Activated naive CD8-positive, alpha-beta T cell treated with anti-CD3 and anti-CD28 coated beads, Interleukin-2, amount 10 ng/mL, durations not matched to agents 7 days and 5 days (primary cell): ENCODE measurements at places on chromosomes 12 and 14.

DNA sequence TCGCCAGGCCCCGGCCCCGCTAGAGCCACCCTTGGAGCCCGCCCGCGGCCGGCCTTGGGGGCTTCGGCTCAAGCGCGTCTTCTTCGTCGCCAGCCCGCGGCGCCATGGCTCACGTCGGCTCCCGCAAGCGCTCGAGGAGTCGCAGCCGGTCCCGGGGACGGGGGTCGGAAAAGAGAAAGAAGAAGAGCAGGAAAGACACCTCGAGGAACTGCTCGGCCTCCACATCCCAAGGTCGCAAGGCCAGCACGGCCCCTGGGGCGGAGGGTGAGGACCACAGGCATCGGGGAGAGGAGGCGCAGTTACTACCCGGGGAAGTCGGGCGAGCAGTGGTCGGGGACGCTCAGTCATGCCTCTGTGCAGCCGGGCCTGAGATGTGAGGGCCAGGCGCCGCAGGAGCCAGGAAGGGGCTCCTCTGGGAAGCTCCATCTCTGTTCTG lies 573 bp downstream of the ARL6IP4 start:
- H3K4me3 ChIP-seq = peak overlapping the region; percentile 93
- H3K27ac ChIP-seq = peak overlapping the region; percentile 84
- DNase-seq = no peak
- H3K36me3 ChIP-seq = peaks cover 7% of the 10 kb centered on the region

- peaks cover 62% of the 10 kb centered on the region for H3K27me3 ChIP-seq
- no peaks in the 10 kb centered on the region for H3K36me3 ChIP-seq
- H3K27ac ChIP-seq = no peak overlapping the region
Observed at GRCh38 chr12:99983456-99984258, 1.1 kb downstream of the ANKS1B start.

DNA sequence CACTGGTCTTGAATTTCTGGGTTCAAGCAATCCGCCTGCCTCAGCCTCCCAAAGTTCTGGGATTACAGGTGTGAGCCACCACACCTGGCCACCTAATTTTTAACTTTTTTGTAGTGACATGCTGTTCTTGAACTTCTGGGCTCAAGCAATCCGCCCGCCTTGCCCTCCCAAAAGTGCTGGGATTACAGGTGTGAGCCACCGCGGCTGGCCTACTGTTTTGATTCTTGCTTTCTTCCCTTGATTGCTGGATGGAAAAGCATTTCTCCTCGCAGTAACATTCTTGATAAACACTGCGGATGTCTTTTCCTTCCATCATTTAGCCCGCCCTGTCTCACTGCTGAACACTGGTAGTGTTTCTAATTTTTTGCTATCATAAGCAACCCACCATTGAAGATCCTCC lies 72.9 kb downstream of the RBM19 start:
- H3K36me3 ChIP-seq = peaks cover 2% of the 10 kb centered on the region
- H3K4me3 ChIP-seq = no peak overlapping the region
- H3K27me3 ChIP-seq = no peaks in the 10 kb centered on the region
- no peak overlapping the region for H3K27ac ChIP-seq

GRCh38 chr14:99871771-99872170 lies 78.6 kb downstream of the EML1 start:
- no peaks in the 10 kb centered on the region for H3K4me1 ChIP-seq
- no peak overlapping the region for H3K4me3 ChIP-seq
- peaks cover 39% of the 10 kb centered on the region for H3K27me3 ChIP-seq

DNA sequence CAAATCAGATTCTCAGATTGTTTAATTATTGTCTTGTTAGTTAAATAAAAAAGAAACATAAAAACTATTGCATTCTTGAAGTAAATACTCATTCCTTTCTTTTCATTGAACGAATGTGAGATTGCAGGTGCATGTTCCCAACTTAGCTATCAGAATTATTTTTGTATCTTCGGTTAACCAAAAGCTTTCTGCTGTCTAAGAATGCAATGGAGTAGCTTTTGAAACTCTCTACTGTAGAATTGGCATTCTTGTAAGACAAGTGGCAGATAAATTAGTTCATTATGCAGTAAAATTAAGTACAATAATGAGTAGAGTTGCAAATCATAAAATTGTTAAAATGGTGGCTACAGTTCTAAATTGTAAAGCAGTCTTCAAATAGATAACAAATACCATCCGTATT lies 298.1 kb downstream of the ACSS3 start:
- H3K27me3 ChIP-seq = no peaks in the 10 kb centered on the region
- no peak for DNase-seq
- no peaks in the 10 kb centered on the region for H3K36me3 ChIP-seq
- H3K4me3 ChIP-seq = no peak overlapping the region
- H3K27ac ChIP-seq = no peak overlapping the region
- no peaks in the 10 kb centered on the region for H3K4me1 ChIP-seq

- peaks cover 35% of the 10 kb centered on the region for H3K36me3 ChIP-seq
- H3K4me3 ChIP-seq = no peak overlapping the region
- no peak overlapping the region for H3K27ac ChIP-seq
Observed at GRCh38 chr14:65531148-65531547, 118.6 kb downstream of the FUT8 start.

GRCh38 chr12:54358191-54358944 lies 5.9 kb downstream of the GPR84 start:
- no peaks in the 10 kb centered on the region for H3K36me3 ChIP-seq
- no peak overlapping the region for H3K4me3 ChIP-seq
- no peak overlapping the region for H3K27ac ChIP-seq

DNA sequence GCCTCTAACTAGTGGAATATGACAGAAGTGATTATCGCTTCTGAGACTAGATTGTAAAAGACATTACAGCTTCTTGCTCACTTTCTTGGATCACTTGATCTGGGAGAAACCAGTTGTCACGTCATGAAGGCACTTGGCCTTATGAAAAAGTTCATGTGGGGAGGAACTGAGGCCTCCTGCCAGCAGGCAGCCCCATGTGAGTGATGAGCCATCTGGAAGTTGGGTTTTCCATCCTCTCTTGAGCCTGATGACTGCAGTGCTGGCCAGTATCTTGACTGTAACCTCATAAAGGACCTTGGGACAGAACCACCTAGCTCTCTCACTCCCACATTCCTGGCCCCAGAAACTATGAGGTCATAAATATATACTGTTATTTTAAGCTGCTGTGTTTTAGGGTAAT lies 28.0 kb downstream of the TTLL5 start:
- no peaks in the 10 kb centered on the region for H3K27me3 ChIP-seq
- H3K36me3 ChIP-seq = peaks cover 30% of the 10 kb centered on the region
- no peaks in the 10 kb centered on the region for H3K4me1 ChIP-seq
- no peak overlapping the region for H3K4me3 ChIP-seq

DNA sequence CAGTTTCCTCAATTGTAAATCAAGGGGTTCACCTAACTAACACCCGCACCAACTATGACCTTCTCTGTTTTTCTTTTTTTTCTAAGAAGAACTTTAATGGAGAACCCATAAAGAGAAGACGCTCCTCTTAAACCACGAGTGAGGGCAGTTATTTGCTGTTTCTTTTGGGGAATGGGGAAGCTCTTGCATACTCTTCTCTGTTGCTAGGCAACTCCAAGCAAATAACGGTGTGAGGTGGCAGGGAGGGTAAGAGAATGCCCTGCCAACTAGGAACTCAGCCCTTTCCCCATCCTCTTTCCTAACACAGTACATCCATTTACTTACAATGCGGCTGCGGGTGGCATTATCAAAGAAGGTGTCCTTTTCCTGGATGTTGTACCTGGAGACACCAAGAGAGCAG lies 114.9 kb downstream of the ANO2 start:
- H3K27ac ChIP-seq = no peak overlapping the region
- peaks cover 4% of the 10 kb centered on the region for H3K27me3 ChIP-seq
- no peak overlapping the region for H3K4me3 ChIP-seq
- no peaks in the 10 kb centered on the region for H3K36me3 ChIP-seq
- no peak for DNase-seq

GRCh38 chr12:110858848-110859247 lies 12.1 kb downstream of the CCDC63 start:
- no peak overlapping the region for H3K4me3 ChIP-seq
- DNase-seq = no peak
- H3K27me3 ChIP-seq = no peaks in the 10 kb centered on the region

DNA sequence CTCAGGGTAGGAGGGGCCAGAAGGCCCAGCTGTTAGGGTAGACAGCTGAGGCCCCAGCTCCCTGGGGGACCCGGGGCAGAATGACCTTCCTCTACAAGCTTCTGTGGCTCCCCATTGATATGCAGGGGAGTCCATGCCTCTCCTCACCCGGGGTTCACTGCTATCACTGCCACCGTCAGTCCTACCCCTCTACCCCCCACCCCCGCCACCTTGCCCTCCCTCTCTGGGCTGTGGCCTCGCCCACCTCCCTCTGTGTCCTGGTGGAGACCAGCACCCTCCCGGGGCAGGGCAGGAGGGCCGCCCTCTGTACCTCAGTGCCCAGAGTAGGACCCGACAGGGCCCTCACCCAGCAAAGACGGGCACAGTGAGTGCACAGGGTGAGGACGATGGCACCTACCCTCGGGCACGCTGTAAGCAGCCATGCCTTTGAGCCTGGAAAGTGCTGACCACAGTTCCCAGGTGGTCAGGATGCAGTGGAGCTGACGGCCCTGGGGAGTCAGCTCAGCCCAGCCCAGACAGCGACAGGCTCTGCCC lies 88.4 kb upstream of the SFSWAP start:
- H3K36me3 ChIP-seq = no peaks in the 10 kb centered on the region
- H3K27me3 ChIP-seq = no peaks in the 10 kb centered on the region
- DNase-seq = no peak
- H3K27ac ChIP-seq = no peak overlapping the region

GRCh38 chr12:26633591-26634210 lies 199.3 kb downstream of the ITPR2 start:
- H3K4me1 ChIP-seq = peaks cover 7% of the 10 kb centered on the region
- H3K27ac ChIP-seq = no peak overlapping the region
- no peak for DNase-seq
- peaks cover 2% of the 10 kb centered on the region for H3K36me3 ChIP-seq
- no peak overlapping the region for H3K4me3 ChIP-seq

GRCh38 chr14:102087762-102088011 lies 843 bp upstream of the HSP90AA1 start:
- H3K27me3 ChIP-seq = no peaks in the 10 kb centered on the region
- H3K4me3 ChIP-seq = peak overlapping the region; percentile 94
- H3K4me1 ChIP-seq = peaks cover 54% of the 10 kb centered on the region
- peak overlapping the region; percentile 97 for H3K27ac ChIP-seq

GRCh38 chr12:63930971-63931370 lies 86.5 kb downstream of the SRGAP1 start:
- no peak for DNase-seq
- peaks cover 4% of the 10 kb centered on the region for H3K27me3 ChIP-seq
- no peak overlapping the region for H3K4me3 ChIP-seq
- no peak overlapping the region for H3K27ac ChIP-seq
- H3K4me1 ChIP-seq = no peaks in the 10 kb centered on the region

- H3K4me3 ChIP-seq = peak overlapping the region; percentile 90
- DNase-seq = no peak
- H3K4me1 ChIP-seq = peaks cover 37% of the 10 kb centered on the region
- peak overlapping the region; percentile 95 for H3K27ac ChIP-seq
- H3K27me3 ChIP-seq = no peaks in the 10 kb centered on the region
- peaks cover 22% of the 10 kb centered on the region for H3K36me3 ChIP-seq
Observed at GRCh38 chr12:6688543-6688998, 604 bp downstream of the ZNF384 start.

DNA sequence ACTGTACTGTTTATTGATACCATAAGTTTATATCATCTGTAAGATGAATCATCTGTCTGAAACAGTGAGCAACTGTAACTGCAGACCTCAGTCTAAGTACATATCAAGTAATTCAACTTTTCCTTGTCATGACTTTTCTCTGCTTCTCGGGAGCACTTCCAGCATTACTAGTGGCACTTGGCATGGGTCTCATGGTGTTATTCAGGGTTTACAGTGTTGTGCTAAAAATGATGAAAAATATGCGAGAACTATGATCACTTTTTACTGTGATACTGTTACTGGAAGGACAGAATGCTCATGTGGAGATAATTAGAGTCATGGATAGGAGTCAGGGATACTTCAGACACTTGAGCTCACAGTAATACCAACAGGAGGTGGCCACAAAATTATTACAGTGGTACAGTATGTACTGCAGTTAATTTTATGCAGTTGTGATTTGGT lies 8.3 kb downstream of the KTN1 start:
- DNase-seq = no peak
- peaks cover 10% of the 10 kb centered on the region for H3K36me3 ChIP-seq
- no peaks in the 10 kb centered on the region for H3K27me3 ChIP-seq
- no peak overlapping the region for H3K27ac ChIP-seq
- peaks cover 13% of the 10 kb centered on the region for H3K4me1 ChIP-seq
- H3K4me3 ChIP-seq = no peak overlapping the region

- peaks cover 8% of the 10 kb centered on the region for H3K36me3 ChIP-seq
- H3K27me3 ChIP-seq = no peaks in the 10 kb centered on the region
- H3K4me1 ChIP-seq = peaks cover 24% of the 10 kb centered on the region
Observed at GRCh38 chr12:57775563-57776246, 3.3 kb downstream of the EEF1AKMT3 start.

DNA sequence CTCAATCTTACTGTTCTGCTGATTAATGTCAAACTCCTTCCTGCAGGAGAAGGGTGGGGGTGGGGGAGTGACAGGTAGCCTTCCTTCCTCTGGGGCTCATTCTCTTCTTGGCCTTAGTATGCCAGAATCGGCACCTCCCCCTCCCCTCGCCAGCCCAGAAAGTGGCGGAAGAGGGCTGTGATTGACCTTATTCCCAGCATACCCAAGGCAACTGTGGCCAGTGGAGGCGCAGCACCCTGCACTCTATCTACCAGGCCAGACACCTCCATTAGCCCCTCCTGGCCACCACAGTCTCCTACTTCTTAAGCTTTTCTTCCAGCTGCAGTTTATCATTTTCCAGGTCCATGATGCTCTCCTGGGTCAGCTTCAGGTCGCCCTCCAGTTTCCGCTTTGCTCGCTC lies 15.5 kb downstream of the MYH6 start:
- no peak for DNase-seq
- H3K36me3 ChIP-seq = no peaks in the 10 kb centered on the region
- H3K27me3 ChIP-seq = peaks cover 2% of the 10 kb centered on the region

- peaks cover 3% of the 10 kb centered on the region for H3K4me1 ChIP-seq
- H3K27ac ChIP-seq = no peak overlapping the region
- no peaks in the 10 kb centered on the region for H3K36me3 ChIP-seq
- H3K27me3 ChIP-seq = peaks cover 33% of the 10 kb centered on the region
Observed at GRCh38 chr12:53817021-53817389, 65.2 kb upstream of the CISTR start.

DNA sequence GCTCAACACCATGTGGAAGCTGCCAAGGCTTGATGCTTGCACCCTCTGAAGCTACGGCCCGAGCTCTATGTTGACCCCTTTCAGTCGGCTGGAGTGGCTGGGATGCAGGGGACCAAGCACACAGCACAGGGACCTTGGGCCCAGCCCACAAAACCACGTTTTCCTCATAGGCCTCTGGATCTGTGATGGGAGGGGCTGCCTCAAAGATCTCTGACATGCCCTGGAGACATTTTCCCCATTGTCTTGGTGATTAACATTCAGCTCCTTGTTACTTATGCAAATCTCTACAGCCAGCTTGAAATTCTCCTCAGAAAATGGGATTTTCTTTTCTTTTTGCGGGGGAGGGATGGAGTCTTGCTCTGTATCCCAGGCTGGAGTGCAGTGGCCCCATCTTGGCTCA lies 46.3 kb downstream of the MON2 start:
- H3K27me3 ChIP-seq = no peaks in the 10 kb centered on the region
- H3K27ac ChIP-seq = no peak overlapping the region
- peaks cover 66% of the 10 kb centered on the region for H3K36me3 ChIP-seq
- DNase-seq = no peak
- no peak overlapping the region for H3K4me3 ChIP-seq
- H3K4me1 ChIP-seq = peaks cover 3% of the 10 kb centered on the region

GRCh38 chr12:68984796-68985573 lies 52.0 kb upstream of the CPM start:
- no peaks in the 10 kb centered on the region for H3K4me1 ChIP-seq
- no peak for DNase-seq
- H3K27me3 ChIP-seq = peaks cover 7% of the 10 kb centered on the region
